Stimulated activated CD4-positive, alpha-beta T cell treated with anti-CD3 and anti-CD28 coated beads, Interleukin-12 subunit alpha, Interleukin-12 subunit beta, amount 100 ng/mL, for 24 hours (primary cell): ENCODE measurements at places on chromosomes 3 and 15.

DNA sequence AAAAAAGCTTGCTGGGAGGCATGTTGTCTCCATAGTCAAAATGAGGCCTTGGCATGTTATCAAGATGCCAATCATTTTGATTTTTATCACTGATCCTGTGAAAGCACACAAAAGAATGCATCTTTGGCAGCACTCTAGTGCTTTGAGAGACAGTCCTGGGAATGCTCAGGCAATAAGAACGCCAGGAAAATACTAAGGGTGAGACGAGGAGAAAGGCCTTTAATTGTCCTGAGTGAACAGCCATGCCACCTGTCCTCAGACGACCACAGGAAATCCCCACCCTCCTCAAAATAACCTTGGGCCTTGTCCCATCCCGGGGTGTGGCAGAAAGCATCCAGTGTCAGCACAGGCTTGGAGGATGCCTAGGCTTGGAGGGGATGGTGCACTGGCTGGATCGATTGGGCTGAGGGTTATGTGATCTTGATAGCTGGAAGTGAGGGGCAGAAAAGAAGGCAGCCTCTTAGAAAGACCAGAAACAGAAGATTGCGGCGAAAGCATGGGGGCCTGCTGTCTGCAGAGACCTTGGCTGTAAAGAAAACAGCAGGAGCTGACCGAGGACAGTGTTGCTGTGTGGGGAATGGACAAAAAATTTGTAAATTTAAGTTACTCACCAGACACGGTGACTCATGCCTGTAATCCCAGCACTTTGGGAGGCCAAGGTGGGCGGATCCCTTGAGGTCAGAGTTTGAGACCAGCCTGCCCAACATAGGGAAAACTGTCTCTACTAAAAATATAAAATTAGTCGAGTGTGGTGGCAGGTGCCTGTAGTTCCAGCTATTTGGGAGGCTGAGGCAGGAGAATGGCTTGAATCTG lies 7.3 kb downstream of the TMEM158 start:
- no peak for DNase-seq

DNA sequence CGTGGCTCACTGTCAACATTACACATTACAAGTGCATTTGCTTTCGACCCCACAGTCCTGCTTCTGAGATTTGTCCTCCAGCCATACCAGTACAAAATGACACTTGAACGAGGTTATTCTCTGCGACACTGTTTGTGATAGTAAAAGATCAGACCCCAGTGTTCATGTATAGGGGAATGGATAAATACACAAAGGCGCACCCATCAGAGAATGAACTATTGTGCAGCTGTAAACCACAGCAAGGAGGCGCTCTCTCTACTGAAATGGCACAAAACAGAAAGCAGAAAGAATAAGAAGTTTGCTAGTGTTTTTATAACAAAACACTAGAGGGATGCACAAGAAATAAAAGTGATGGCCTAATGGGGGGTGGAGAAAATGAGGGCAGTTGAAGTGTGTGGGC lies 4.9 kb upstream of the CHSY1 start:
- no peak for DNase-seq

DNA sequence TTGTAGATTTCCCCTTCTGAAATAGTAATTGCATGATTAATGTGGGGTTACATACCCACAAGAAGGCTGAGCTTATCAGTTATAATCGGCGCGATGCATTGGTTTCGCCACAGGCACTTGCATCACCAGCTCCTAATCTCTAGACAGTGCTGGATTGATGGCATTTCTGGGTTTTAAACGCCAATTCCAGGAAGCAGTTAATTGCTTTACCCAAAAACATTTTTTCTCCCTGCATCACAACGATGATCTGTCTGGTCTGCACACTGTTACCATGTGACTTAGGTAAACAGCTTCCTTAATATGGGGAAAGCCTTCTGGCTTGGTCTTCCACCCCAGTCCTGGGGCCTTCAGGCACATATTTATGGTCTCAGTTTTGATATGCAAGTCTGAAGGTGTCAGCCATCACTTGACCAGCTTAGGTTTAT lies 70.0 kb upstream of the HEG1 start:
- peak; percentile 32 for DNase-seq

GRCh38 chr15:99386391-99386790 lies 135.1 kb downstream of the LRRC28 start:
- no peak for DNase-seq

DNA sequence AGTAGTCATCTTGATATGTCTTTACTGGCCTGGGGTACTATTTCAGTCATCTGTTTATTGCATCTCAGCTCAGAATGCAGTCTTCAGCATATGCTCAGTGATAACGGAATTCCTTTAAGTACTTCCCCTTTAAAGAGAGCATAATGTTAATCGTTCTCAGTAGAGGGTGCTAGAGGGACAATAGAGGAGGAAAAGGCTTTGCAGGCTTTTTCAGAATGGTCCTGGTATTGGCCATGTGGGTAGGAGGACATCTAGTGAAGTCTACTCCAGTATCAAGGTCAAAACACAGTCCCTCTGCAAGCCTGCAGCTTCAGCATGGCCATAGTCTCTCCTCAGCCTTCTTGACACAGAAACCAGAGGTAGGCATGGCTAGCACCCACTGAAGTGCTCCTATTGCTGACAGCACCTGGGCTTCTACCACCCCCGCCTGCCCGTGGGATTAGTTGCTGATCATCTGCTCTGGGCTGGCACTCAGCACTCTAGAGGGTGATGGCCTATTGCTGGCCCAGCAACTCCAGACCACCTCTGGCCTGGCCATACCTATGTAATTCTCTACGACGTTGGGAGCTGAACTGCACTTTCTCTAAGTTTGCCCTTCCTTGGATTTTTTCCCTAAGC lies 65.4 kb downstream of the KCNH8 start:
- no peak for DNase-seq
